Sigmoid colon (tissue), 7 donors: ENCODE measurements at places on chromosomes 12 and 14.

- DNase-seq = no peak
These were observed 215.4 kb upstream of the DIO2 start for GRCh38 chr14:80426683-80427082.

GRCh38 chr14:92568621-92569479 is 55.3 kb downstream of the RIN3 start:
- peak; percentile 74 for DNase-seq

- no peak for DNase-seq
These were observed 109.0 kb upstream of the AMIGO2 start for GRCh38 chr12:47188576-47189441.

DNA sequence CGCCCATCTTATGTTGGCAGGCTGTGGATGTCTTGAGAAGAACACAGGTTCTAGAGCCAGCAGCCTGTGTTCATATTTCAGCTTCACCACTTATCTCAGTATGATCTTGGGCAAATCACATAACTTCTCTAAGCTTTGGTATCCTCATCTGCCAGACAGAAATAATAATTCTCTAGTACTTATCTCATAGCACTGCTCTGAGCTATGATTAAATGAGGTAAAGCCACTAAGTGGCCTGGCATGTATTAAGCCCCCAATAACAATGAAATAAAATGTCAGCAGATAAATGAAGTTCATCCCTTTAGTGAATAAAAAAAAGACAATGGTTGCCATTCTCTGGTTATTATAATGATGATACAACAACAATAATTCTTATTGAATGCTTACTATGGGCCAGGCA is 104.9 kb upstream of the EEA1 start:
- DNase-seq = no peak

DNA sequence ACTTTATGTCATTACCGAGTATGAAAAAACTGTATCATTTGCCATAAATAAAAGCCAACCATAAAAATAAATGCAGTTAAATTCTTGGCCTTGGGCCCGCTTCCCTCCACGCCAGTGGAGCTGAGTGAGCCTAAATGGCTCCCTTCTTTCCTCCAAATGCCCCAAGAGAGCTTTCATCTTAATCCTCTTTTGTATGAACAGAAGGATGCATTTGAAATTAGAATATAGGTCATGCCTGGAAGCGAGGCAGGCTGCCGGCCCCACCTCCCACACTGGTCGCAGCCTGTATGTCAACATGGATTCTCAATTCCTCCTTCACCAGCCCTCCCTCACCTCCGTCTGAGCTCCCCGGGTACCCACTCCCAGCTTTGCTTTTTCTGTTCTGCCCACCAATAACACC is 245.7 kb downstream of the SLC15A4 start:
- no peak for DNase-seq

DNA sequence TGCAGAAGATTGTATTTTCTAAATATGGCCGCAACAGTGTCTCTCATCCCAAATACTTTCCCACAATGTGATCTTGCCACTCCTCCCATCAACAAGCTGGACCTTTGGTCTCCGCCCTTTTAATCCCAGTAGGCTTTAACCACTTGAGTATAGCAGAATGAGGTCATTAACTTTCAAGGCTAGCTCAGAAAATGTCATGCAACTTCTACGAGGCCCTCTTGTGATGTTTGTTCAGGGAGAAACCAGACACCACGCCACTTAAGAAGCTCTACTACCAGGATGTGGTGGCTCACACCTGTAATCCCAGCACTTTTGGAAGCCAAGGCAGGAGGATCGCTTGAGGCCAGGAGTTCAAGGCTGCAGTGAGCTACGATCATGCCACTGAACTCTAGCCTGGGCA is 20.1 kb upstream of the OR6J1 start:
- no peak for DNase-seq

DNA sequence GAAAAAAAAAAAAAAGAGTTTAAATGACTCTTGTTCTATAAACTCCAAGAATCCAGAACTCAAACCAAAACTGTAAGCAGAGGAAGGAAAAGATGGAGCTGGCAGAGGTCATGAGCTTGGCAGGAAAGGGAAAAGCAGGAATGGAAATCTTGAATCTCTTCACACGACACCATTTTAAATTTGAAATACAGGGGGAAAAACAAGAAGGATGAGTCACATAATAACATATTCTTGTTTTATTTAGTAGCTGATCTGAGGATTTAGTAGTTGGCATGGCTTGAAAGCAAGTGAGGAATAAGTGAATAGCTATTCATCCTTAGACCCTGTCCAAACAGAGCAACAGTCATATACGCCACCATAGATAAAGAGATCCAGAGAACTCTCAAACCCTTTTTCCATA is 35.0 kb downstream of the EPS8 start:
- DNase-seq = no peak

- DNase-seq = no peak
These were observed at the start of gene STAC3 for GRCh38 chr12:57250956-57251355. Gene STAC3 (minus strand): TSS chr12:57251187. CDS start chr12:57249636, 1,551 bp downstream.

DNA sequence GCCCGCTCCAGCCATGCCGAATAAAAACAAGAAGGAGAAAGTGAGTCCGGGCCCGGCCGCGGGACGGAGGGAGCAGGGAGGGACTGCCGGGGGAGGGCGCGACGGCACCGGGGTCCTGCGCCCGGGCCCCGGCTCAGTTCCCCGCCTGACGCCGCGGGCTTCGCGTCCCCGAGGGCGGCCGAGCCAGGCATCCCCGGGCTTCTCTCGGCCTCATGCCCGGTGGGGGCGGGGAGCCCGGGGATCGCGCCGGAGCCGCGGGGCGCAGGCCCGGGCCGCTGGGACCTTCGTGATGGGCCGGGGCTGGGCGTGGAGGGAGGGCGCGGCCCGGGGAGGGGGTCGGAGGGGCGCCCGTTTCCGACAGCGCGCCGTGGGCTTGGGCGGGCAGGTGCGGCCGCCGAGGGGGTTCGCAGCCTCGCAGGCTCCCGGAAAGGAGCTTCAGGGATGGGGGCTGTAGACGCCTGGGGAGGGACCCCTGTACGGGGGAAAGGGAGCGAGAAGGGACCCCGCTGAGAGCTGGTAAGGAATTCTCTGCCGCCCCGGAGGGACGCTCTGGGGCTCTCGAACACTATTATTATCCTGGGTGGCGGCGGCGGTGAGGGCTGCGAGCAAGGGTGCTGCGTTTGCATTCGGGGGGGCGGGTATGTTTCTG is 496 bp downstream of the PPP2R5C start:
- peak; percentile 81 for DNase-seq

DNA sequence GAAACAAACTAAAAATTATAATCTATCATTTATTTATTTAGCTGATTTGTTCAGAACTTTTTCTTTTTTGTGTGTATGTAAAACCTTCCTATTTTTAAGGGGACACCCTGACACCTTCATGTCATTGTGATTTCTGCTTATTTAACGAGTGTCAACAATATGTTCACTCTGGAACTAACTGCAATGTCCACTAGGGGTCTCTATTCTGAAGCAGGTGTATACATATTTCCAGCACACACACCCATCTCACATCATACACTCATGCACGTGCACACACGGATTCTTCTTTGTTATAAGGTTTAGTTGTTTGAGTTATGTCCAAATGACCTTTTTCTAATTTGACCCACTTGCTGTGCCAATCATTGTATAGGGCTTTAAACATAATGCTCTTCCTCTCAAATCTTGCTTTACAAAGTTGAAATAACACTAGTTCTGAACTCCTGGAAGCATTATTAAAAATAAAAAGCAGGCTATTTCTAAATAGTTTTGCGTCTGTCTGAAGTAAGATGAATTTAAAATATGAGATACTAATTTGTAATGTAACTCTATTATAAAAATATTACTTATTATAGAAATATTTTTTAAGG is 15.5 kb downstream of the E2F7 start:
- no peak for DNase-seq

GRCh38 chr14:105294142-105294597 is 6.6 kb downstream of the BRF1 start:
- no peak for DNase-seq

- DNase-seq = no peak
These were observed 366 bp downstream of the LPCAT3 start for GRCh38 chr12:7017870-7018349.

DNA sequence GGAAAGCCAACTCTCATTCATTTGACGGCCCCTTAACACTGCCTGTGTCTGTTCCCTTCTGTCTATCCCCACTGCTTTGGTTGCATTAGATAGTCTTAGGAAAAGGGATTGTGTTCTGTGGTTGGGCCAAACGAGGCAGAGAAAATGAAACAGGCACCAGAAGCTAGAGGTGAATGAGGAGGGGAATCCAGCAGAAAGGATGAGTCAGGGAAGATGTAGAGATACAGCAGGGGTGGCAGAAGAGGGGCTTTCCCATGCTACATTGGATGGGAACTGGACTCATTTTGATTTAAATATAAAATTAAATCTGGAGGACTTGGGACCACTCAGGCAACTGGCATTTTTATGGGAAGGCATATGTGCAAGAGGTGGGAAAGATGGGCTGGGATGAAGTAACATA is 43.3 kb downstream of the OTOGL start:
- no peak for DNase-seq

GRCh38 chr12:49060237-49061156 is at the start of gene KMT2D:
Gene KMT2D (minus strand): TSS chr12:49060794. CDS start chr12:49055324, 5,470 bp downstream.
- peak; percentile 96 for DNase-seq

- DNase-seq = no peak
These were observed 42.9 kb downstream of the HRK start for GRCh38 chr12:116838365-116838764.

DNA sequence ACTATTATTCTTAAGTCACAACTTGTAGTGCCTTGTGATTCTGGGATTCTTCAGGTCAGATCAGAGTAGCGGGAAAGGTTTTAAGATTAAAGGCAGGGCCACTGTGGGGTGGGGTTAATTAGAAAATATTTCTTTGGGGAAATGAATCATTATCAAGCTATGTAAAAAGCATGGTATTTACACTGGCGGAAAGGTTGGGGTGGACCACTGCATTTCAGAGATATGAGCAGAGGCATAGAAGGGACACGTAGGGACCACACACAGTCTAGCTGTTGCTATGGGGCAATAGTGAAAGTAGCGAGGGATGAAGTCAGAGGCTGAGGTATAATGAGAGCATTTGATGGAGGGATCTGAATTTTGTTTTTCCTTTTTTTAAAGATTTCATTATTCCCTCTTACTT is 31.7 kb upstream of the KCNH3 start:
- DNase-seq = no peak

DNA sequence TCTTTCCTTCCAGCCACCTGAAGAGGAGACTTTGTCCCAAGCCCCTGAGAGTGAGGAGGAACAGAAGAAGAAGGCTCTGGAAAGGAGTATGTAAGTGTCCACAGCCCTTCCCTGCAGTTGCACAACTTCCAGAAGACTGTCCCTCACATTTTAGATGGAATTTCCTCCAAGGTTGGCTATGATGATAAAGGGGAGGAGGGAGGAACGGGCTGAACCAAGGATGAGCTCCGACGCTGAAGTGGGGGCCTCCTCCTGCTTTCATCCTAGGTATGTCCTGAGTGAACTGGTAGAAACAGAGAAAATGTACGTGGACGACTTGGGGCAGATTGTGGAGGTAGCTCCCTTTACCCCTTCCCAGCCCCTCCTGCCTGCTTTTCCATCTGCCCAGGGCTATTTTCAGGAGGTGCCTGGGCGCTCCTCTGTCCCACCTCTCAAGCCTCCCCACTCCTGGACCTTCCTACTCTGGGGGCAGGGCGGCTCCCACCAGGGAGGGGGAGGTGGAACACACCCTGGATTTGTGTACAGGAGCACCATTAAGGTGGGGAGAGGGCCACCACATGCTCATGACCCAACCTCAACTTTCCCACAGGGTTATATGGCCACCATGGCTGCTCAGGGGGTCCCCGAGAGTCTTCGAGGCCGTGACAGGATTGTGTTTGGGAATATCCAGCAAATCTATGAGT is 2.3 kb downstream of the ARHGEF25 start:
- DNase-seq = peak; percentile 37

GRCh38 chr12:98653866-98654493 is 8.9 kb downstream of the APAF1 start:
- no peak for DNase-seq

- no peak for DNase-seq
These were observed 46.7 kb upstream of the PTPRB start for GRCh38 chr12:70683976-70684375.

DNA sequence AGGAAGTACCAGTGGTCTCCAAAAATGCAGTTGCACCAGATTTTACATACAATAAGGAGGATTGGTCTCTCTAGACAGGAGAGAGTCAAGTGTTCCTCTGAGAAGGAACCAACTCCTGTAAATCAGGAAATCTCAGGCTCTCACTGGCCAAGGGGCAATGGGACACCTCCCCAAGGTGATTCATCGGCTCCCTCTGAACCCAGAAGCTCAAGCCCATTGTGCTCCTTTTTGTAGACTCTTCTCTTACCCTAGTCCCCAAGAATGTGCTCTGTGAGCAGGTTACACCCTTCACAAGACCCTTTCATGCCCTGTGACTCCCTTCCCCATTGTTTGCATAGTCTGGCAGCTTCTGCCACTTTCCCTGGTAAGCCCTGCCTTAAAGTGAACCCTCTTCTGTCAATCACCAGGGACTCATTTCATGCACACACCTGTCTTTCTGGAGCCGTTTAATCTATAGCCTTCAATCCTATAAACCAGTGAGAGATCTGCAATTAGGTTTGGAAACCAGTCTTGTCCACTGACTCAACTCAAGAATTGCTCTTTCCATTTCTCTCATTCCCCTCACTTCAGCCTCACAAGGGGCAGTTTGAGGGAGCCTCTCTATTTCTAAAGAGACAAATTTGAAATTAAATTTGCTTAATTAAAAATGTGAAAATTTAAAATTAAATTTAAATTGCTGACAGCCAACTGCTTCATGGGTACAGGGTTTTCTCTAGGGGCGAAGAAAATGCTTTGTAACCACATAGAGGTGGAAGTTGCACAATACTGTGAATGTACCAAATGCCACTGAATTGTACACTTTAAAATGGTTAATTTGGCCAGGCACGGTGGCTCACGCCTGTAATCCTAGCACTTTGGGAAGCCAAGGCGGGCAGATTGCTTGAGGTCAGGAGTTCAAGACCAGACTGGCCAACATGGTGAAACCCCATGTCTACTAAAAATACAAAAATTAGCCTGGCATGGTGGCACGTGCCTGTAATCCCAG is 38.3 kb upstream of the LTA4H start:
- DNase-seq = no peak

DNA sequence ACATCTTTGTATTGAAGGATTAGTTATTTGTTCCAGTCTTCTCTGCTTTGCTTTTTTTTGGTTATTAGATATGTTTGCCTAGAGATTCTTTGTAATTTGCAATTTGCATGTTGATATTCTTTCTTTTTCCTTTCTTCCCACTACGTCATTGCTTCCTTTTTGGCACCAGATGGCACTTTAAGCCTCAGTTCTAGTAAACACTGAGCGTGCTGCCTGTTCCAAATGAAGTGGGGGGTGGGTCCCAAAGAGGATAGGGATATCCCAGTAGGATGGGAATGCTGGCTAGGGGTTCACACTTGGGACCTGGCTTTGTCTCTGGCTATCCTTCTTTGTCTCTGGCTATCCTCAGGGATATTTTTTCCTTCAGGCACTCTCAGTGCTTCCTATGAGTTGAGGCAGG is 17.0 kb downstream of the EAPP start:
- no peak for DNase-seq

GRCh38 chr12:49220972-49221371 is 32.1 kb upstream of the TUBA1A start:
- no peak for DNase-seq

GRCh38 chr12:26966842-26967241 is 28.6 kb downstream of the FGFR1OP2 start:
- DNase-seq = no peak

GRCh38 chr12:66960704-66961690 is 282.1 kb upstream of the GRIP1 start:
- no peak for DNase-seq
